ENCODE measurements at places on chromosomes 4 and X.

- no peak for DNase-seq
Measured at GRCh38 chr4:24885342-24885741, 27.5 kb downstream of the CCDC149 start.

GRCh38 chr4:86242677-86243076 lies 117.2 kb downstream of the MAPK10 start:
- DNase-seq = no peak

DNA sequence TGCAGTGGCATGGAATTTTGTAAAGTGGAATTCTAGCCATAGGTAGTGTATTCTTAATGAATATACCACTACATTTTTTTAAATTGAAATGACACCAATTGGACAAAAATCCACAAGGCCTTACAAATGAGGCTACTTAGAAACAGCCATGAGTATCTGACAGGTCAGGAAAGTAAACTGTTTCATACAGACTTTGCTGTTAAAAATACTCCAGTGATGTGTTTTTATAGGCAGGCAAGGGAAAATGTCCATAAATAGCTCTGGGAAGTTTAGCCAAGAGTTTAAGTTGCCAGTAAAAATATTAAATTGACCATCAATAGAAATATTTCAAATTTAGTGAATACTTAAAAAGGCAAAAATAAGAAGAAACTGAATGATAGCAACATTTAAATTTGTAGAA lies 41.8 kb upstream of the PDLIM5 start:
- no peak for DNase-seq

DNA sequence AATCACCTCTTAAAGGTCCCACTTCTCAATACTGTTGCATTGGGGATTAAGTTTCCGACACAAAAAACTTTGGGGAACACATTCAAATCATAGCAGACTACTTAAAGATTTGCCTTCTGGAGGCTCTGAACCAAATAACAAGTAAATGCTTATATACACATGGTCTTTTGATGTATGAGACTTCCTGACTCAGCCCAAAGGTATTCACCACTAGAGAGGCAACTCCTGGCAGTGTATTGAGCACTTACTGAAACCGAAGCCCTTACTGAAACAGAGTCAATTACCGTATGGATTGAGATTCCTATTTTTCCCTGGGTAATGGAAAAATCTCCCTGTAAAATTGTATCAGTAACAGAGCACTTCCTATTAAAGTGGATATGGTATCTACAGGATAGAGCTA lies 45.4 kb downstream of the ZCCHC13 start:
- peak; percentile 4 for DNase-seq

GRCh38 chrX:36908801-36909675 lies 99.1 kb upstream of the FAM47C start:
- DNase-seq = peak; percentile 27

DNA sequence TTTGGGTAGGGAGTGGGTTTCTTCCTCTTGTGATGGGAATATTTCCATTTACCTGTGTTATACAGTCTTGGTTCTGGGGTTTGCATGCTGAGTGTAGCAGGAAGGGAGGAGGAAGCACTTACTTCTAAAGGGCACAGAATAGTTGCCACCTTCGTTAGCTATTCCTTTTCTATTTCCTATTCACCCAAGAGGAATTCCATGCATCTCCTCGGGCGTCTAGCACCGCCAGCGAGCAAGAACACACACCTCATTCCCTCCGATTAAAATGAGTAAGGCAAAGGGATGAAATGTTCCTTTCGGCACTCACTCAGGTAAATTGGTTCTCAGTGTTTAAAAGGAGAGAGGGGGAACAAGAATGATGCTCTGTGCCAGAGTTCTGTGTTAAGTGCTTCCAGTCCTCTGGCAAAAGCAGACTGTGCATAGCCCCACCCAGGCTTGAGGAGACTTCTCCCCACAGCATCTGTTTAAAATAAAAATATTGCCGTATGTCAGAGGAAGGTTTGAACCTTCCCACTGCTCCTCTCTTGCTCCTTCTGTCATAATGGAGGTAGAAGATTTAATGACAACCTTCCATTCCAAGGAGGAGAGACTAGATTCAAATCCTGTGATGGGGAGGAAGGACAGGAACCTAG lies 351.4 kb downstream of the PTTG2 start:
- no peak for DNase-seq

DNA sequence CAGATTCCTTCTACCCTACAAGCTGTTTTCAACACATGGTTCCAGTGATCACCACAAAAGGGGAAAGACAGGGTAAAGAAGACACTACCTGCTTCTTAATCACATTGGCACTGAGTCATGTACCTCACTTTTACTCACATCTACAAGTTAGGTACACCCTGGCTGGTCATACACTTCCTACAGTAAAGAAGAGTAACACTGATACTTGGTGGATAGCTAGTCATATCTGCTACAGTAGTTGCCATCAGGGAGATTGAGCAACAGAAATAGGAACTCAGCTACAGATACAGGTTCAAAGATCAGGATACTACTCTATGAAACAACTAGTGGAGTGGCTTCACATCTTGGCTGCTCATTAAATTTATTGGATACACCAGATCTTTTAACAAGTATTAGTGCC lies 105.4 kb upstream of the DIAPH2 start:
- no peak for DNase-seq

DNA sequence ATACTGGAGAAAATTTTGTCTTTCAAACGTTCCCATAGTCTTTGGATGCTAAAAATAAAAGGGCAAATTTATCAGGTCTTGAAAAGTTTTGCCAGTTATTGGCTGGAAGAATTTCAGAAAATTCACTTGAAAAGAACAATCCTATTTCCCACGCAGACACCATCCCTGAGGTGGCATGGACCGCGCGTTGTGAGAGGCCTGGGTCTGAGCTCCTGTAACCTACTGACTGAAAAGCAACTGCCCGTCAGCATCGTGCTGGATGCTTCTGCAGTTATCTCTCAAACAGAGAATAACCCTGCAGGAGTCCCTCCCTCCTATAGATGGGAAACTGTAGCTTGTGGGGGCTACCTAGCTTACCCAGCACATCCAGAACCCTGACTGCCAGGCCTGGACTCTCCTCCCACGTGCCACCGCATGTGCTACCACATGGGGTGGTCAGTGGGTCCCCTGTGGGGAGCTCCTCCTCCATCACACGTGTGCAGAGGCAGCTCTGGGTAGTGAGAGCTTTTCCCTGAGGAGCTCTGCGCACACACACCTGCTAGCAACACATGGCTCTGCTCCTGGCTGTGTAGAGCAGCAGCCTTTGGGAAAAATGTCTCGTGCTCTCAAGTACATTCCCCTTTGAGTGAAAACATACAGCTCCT lies 36.1 kb downstream of the NSG1 start:
- no peak for DNase-seq

DNA sequence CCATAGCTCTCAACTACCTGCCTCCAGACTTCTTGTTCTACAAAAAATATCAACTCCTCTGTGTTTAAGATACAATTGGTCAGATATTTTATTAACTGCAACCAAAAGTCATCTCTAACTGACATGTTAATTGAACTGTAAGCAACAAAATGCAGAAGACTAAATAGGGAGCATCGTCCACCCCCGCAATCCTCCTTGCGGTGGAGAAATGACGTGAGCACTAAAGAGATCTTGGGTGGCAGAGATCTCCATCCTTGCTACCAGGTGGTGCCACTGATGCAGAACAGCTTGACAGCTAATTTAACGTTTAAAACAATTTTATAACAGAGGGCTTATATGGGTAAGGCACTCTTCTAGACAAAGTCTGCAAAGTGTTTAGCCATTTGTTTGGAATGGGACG lies 164.4 kb upstream of the FTHL17 start:
- DNase-seq = no peak

DNA sequence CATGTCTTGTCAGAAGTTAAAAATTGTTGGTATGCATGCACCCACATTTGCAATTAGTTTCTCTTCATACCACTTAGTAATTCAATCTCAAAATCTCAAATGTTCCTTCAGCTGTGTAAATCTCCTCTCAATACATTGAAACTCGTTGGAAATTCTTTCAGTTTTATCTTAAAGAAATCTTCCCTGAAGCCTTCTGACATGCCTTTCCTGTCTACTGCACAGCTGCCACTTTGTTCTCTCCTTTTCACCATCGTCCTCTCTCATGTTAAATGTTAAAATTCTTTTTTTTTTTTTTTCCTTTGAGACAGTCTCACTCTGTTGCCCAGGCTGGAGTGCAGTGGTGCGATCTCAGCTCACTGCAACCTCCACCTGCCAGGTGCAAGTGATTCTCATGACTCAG lies 30.9 kb downstream of the MCUB start:
- DNase-seq = no peak

DNA sequence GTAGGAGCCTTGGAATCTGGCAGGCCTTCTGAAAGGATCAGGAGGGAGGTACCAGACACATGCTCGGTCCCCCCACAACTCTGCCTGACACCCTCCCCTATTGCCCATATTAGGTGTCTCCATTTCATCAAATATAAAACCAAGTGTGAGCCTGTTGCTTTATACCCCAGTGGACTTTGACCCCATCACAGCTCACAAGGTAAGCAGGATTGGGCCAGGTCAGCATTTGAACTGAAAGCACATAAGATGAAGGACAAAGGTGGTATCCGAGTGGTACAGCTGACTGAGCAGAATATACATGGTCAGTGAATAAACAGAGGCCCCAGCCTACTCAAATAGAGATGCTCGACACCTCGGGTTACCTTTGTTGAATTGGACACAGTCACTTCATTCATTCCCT lies 20.0 kb downstream of the SLC25A43 start:
- DNase-seq = no peak

- no peak for DNase-seq
Measured at GRCh38 chr4:100977746-100978397, 369.5 kb downstream of the PPP3CA start.

- no peak for DNase-seq
Measured at GRCh38 chrX:103847174-103847870, 15.3 kb upstream of the RAB9B start.

- no peak for DNase-seq
Measured at GRCh38 chrX:139113708-139114107, 402.2 kb upstream of the FGF13 start.

GRCh38 chr4:105210916-105211315 lies 64.2 kb downstream of the TET2 start:
- DNase-seq = no peak

GRCh38 chrX:123860983-123861382 lies 1.1 kb downstream of the XIAP start:
- no peak for DNase-seq

DNA sequence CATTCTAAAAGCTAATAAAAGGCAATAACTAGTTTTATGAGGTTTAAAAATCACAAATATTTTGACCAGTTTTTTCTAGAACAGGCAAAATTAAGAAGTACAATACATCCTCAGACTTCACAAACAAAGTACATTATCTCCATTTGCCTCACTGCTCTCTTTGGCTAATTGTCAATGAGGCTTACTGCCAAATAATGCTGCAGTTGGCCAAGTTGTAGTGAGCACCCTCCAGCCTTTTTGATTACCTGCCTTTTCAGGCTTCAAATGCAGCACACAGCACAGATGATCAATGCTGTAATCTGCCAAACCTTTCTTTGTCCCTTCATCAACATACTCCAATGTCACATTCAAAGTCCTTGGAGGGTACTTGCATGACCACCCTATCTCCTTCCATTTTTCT lies 605.2 kb downstream of the KLHL13 start:
- DNase-seq = no peak

- no peak for DNase-seq
Measured at GRCh38 chr4:99352602-99353537, at the start of gene ADH1C. Gene ADH1C (minus strand): TSS chr4:99352746. CDS start chr4:99352675, 71 bp downstream.

GRCh38 chr4:2942037-2942531 lies 21.1 kb downstream of the NOP14 start:
- no peak for DNase-seq

- no peak for DNase-seq
Measured at GRCh38 chr4:187193141-187193540, 469.5 kb upstream of the FAT1 start.

DNA sequence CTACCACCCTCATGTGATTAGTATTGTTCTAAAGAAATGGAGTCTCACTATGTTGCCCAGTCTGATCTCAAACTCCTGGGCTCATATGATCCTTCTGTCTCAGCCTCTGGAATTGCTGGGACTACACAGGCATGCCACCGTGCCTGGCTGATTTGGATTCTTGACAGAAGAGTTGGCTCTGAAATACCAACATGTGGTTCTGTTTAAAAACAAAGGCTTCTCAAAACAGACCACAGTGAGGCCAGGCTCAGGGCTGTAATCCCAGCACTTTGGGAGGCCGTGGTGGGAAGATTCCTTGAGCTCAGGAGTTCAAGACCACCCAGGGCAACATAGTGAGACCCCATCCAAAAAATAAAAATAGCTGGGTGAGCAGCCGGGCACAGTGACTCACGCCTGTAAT lies 126.7 kb downstream of the DHRSX start:
- DNase-seq = no peak
